ENCODE measurements at places on chromosomes 4 and X.
A peak's percentile ranks its signal among the peaks of the same experiment; 100 is the strongest.

GRCh38 chr4:81605271-81605670, 133.6 kb upstream of the RASGEF1B start:
- DNase-seq: no peak

DNA sequence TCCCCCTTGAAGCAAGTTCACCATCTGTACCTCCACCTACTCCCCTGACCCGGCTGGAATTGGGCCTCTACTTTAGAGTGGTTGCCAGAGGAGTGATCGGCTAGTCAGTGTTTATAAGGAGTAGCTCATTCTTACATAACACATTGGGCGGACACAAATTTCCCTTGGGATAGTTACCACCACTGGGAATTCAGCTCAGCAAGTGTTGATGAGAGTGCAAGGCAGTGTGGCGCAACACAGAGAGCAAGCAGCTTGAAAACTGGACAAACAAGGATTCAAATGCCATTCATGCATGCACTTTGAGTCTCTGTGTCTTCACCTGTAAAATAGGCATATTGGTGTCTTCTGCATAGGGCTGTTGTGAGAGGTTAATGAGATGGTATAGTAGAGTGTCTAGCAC, 92.7 kb downstream of the STK32B start:
- DNase-seq: no peak

- no peak for DNase-seq
Observed at GRCh38 chrX:29297171-29297800, 710.0 kb downstream of the IL1RAPL1 start.

- DNase-seq: peak; percentile 44
Observed at GRCh38 chr4:70946939-70947338, 44.8 kb downstream of the MOB1B start.

DNA sequence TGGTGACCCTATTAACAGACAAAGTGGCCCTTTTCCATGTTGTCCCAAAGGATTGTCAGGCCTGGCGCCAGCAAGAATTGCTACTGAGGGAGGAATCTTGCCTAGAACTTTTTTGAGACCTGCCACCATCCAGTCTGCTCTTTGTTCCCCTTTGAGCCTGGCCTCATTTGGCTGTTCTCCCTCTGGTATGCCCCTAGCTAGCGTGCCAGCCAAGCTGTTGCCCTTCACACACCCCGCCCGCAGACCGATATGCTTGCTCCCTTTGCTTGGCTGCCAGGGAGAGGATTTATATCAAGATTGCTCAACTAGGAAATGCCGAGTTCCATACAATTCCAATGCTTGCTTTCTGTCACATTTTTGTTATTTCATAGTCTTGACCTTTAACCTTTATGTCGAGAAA, 24.4 kb downstream of the IGSF1 start:
- DNase-seq: no peak

Data from pons (tissue), 1 donor.